ENCODE measurements at places on chromosomes 11 and 22.

GRCh38 chr11:45145083-45145378 lies 1.4 kb upstream of the PRDM11 start:
- no peak for DNase-seq

- DNase-seq, result no peak
Observed at GRCh38 chr11:11894486-11894885, 52.7 kb downstream of the USP47 start.

DNA sequence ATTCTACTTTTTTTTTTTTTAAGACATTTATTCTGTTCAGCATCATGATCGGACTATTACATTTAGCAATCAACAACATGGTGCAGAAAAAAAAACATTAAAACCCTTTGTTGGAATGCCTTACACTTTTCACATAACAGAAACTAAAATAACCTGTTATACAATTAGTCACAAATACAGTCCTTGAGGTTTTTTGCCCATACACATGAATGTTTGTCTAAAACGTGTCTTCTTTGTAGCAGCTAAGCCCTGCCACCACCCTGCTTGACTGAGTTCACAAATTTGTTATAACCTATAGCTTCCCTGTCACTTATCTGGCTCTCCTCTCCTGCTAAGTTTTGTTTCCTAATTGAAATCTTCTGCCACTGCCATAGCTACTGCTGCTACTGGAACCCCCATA lies 75.4 kb upstream of the ARHGAP20 start:
- no peak for DNase-seq

DNA sequence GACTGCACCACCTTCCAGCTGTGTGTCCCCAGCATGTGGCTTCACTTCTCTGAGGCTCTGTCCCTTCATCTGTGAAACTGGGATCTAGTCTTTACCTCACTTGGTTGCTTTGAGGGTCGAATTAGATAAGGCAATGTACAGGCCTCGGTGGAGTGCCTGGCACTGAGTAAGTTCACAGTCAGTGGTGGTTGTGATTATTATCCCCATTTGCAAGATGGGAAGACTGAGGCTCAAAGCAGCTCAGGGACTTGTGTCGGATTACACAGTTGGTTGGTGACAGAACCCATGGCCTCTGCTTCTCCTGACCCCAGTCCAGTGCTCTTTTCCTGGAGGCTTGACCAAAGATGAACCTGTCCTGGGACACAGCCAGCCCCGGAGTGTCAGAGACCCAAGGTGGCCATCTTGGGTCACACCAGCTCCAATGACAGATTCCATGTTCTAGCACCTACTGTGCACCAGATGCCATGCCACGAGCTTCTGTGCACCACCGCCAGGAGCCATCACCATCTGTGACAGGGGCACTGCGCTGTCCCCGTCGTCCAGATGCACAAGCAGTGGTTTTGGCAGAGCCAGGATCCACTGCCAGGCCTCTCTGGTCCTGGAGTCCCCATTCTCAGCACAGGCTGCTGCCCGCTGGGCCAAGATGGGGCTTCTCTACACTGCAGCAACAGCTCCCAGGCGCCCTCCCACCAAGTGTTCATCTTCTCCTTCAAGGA lies 60.5 kb downstream of the IGLL1 start:
- DNase-seq, result no peak

- DNase-seq, result no peak
Observed at GRCh38 chr22:25051073-25051472, 98.6 kb downstream of the KIAA1671 start.

DNA sequence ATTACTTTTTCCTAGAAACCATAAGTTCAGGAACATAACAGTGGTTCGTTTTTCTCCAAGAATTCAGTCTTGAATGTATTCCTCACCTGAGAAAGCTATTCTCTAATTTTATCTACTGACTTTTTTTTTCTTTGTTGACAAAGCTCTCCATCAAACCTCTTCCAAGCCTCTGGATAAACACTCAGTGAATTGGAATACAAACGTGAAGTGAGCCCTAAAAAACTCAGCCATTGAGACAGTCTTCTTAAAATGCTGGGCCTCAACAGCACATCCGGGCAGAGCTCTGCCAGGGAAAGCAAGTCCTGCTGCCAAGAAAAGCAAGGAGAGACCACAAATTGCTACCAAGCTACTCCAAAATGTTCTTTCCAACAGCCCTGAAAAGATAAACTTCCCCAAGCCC lies 7.7 kb upstream of the SLC1A2 start:
- DNase-seq, result peak; percentile 69

GRCh38 chr22:42462016-42462415 lies 29.8 kb upstream of the NFAM1 start:
- DNase-seq, result no peak

GRCh38 chr11:59611570-59612565 lies 3.7 kb downstream of the OSBP start:
- DNase-seq, result peak; percentile 24

DNA sequence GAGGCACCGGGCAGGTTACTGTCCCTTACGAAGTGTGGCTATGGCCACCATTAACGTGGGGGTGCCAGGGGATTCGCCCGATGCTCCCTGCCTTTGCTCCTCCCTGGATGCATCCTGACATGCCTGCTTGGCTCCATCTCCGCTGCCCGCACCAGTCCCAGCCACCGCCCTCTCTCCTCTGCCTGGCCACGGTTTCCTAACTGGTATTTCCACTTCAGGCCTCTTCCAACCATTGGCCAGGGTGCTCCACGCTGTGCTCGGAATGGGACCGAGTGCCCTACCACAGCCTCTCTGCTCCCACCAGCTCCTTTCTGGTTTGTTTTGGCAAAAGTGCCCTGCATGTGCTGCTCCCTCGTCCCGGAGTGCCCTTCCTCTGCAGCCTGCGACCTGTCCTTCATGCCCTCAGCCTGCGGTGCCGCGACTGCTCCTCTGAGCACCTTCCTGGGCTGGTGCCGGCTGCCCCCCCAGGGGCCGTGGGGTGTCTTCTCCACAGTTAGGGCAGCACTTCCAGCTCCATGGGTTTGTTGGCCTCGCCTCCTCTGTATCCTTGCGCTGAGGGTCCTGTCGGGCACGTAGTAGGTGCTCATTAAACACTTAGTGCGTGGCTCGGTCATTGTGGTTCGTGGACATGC lies 12.6 kb upstream of the GRAMD4 start:
- DNase-seq, result no peak

- peak; percentile 97 for DNase-seq
Observed at GRCh38 chr22:31749636-31750364, at the start of gene PRR14L. TSS of gene PRR14L (minus strand) at chr22:31750132. CDS start at chr22:31738860, 11,272 bp downstream.

- no peak for DNase-seq
Observed at GRCh38 chr11:122754553-122755322, 83.6 kb upstream of the CRTAM start.

DNA sequence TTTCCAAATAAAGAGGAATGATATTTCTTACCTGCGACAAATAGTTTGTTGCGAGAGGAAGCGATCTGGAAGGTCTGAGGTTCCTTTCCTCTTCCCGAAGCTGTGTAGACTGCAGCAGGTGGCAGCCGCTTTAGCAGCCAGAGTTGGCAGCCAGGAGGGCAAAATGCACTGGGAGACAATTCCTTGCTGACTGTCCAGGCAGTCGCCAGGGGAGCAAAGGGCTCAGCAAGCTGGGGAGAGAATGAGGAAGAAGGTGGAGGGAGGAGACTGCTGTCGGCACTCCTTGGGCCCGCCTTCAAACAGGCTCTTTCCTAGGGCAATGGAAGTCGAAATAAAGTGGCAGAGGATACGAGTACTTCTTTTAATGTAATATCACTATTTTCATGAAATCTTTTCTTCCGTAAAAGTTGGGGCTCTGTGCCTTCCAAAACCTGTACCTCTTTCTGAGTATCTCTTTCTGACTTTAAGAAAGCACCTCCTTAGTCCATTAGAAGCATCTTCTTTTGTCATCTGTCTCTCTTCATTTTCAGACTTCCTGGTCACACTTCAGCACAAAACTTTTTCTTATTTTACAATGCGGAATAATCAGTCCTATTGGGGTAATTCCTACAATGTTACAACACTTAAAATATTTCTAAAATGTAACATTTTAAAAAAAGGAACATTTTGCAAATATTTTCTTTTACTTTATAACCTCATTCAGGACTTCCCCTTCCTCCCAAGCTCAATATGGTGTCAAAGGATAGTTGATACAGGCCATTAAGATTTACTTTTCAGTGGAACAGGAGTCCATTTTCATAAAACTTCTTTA lies at the start of gene IL18:
TSS of gene IL18 (minus strand) at position 220 of the 811 bp plus-strand sequence. CDS start 9,041 bp downstream, outside the sequence.
- DNase-seq, result no peak

DNA sequence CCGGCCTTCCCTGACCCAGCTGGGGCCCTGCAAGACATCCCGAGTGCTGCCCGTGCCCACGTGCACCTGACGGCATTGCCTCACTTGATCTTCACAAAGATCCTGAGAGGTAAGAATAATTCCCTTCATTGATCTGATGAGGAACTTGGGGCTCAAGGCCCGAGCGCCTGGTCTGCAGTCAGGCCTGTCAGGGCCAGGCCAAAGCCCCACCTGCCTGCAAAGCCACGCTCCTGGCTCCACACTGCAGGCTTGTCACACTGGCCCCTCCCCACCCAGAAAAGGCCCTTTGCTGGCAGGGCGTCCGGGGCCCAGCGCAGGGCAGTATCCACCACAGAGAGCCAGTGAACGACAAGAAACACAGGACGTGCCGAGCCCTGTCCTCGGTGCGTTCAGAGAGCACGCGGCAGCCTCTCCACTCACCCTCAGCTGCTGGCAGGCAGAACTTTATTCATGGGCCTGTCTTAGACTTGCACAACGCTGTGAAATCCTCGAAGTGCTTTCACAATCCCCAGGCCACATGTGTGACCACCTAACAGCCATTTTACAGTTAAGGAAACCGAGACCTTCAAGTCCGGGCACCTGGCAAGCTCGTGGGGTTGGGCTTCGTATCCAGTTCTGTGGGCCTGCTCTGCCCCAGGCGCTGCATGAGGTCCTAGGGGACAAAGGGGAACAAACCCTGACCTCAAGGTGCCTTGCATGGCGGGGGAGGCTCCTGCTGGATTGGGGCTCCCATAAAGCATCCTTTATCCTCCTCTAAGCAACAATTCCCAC lies 14.8 kb downstream of the KIAA0930 start:
- DNase-seq, result peak; percentile 81

GRCh38 chr22:19679522-19680101 lies 34.7 kb upstream of the SEPTIN5 start:
- DNase-seq, result peak; percentile 77

GRCh38 chr11:95520369-95521132 lies 269.0 kb downstream of the FAM76B start:
- DNase-seq, result no peak

DNA sequence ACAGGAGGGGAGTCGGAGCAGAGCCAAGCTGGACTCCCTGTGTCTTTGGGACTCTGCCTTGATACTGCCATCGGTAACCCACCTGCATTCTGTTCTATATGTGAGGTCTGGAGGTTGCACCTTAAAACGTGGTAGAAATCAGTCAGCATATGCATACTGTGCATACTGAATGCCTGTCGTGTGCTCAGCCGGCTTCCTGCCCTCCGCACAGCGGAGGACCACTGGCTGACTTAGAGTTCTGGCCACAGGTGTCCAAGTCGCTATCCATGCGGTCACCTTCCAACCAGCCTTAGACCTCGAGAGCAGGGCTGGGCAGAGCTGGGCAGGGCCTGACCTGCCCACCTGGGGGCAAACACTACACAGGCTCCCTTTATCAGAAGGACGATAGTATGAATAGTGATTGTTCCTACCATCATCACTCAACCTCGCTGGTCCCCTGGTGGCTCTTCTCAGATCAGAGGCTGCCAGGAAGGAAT lies 3.8 kb downstream of the TBC1D10C start:
- DNase-seq, result no peak

GRCh38 chr11:10969387-10969786 lies 111.5 kb upstream of the ZBED5 start:
- no peak for DNase-seq

DNA sequence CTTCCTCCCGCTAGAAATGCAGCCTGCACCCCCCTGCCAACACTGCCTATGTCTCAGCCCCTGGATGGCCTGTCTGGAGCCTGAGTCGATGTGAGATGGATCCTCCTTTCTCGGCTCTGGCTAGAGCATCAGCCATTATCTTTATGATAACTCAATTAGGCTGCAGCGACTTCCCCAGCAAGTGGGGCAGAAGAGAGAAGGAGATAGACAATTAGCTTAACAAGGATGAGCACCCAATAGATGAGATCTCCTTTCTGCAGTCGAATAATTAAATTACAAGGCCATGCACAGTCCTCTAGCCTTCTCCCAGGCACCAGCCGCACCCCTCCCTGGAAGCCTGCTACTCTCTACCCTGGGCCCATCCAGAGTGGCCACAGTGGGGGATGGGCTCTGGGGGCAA lies 179.3 kb downstream of the CEP164 start:
- no peak for DNase-seq

- DNase-seq, result peak; percentile 65
Observed at GRCh38 chr11:46127150-46127638, 5.9 kb upstream of the PHF21A start.

DNA sequence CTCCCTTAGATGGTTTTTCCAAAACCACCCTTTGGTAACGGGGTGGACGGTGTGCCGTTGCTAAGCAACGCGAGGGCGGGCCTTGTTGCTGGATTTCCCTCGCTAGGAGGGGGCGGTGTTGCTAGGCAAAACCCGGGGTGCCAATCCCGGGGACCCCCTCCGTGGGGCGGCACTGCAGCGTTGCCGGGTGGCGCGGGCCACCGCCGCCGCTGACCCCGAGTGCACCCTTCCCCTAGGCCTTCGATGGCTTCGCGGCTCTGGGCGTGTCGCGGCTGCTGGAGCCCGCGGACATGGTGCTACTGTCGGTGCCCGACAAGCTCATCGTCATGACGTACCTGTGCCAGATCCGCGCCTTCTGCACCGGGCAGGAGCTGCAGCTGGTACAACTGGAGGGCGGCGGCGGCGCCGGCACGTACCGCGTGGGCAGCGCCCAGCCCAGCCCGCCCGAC lies 8.9 kb downstream of the EHBP1L1 start:
- DNase-seq, result no peak

DNA sequence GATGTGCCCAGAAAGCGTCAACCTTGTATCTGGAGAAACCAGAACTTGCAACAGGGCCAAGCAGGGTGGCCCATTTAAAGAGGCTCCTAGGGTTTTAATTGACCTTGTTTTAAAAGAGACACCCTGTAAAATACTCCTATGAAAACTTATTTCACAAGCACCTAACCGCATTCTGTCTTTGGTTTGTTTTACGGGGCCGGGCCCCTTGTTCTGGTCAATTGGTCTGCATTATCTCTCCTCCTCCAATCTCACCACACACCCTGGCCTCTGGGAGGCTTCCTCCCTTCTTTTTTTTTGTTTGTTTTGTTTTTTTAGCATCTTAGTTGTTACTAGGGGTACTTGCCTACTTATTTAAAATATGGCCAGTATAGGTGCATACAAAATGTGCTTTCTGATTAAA lies 4.7 kb downstream of the EHF start:
- DNase-seq, result no peak

DNA sequence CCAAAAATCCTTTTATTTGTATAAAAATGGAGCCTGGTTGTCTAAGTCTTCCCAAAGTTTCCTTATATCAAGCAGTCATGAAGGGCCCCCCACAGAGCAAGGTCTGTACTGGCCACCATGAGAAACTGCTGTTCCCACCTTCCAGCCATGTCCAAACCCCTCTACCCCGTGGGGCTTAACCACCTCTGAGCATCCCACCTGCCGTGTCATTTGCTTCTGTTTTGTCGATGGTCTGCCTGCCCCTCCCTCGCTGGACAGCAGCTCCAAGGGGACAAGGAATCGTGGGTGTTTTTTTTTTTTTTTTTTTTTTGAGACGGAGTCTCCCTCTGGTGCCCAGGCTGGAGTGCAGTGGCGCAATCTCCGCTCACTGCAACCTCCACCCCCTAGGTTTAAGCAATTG lies 11.1 kb upstream of the ANO1 start:
- no peak for DNase-seq

GRCh38 chr11:1696608-1697570 lies at the start of gene KRTAP5-6:
TSS of gene KRTAP5-6 (plus strand) at chr11:1697195. CDS start at chr11:1697246, 51 bp downstream.
- no peak for DNase-seq

GRCh38 chr11:117799634-117800033 lies 2.6 kb upstream of the DSCAML1 start:
- no peak for DNase-seq
